ENCODE measurements at places on chromosomes 6 and 20. TPM values are rescaled to one million over a fixed set of nuclear protein-coding genes. Genes with fewer than 3 reads are reported as not detected.

The RAD21L1 gene
- not detected for total RNA-seq

GRCh38 chr20:57786304-57786932 is 76.6 kb upstream of the PMEPA1 start:
- H3K4me3 ChIP-seq: no peak overlapping the region
- no peaks in the 10 kb centered on the region for H3K27me3 ChIP-seq
- H3K4me1 ChIP-seq: no peaks in the 10 kb centered on the region
- DNase-seq: no peak

GRCh38 chr20:58458342-58459057 is 56.7 kb downstream of the APCDD1L start:
- no peaks in the 10 kb centered on the region for H3K36me3 ChIP-seq
- no peaks in the 10 kb centered on the region for H3K4me1 ChIP-seq
- no peak for DNase-seq
- H3K27me3 ChIP-seq: no peaks in the 10 kb centered on the region
- H3K27ac ChIP-seq: no peak overlapping the region
- no peak overlapping the region for H3K4me3 ChIP-seq

The ZSCAN31 gene
- 7.0 TPM for total RNA-seq

The PGC gene
- not detected for total RNA-seq

DNA sequence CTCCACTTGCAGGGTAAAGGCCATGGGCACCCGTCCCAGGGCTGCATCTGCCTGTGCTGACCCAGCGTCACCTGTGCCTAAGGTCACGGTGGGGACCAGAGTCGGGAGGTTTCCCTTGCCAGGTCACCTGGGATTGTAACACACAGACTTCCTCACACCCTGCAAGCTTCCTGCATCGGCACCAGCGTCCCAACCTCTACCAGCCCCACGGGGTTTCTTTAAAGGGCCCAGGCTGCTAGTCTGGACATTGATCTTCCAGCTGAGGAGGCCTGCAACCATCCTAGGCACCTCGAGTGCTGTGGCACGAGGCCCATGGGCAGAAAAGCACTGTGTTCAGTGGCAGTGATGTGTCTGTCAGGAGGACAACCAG is 12.6 kb downstream of the ACSS1 start:
- no peak overlapping the region for H3K27ac ChIP-seq
- DNase-seq: no peak
- H3K36me3 ChIP-seq: no peaks in the 10 kb centered on the region
- H3K27me3 ChIP-seq: no peaks in the 10 kb centered on the region
- no peak overlapping the region for H3K4me3 ChIP-seq

- H3K27me3 ChIP-seq: no peaks in the 10 kb centered on the region
- H3K27ac ChIP-seq: no peak overlapping the region
- no peaks in the 10 kb centered on the region for H3K36me3 ChIP-seq
- no peak overlapping the region for H3K4me3 ChIP-seq
- DNase-seq: no peak
Observed at GRCh38 chr6:15593798-15594197, 69.0 kb downstream of the DTNBP1 start.

- no peak overlapping the region for H3K27ac ChIP-seq
- H3K4me1 ChIP-seq: no peaks in the 10 kb centered on the region
- H3K36me3 ChIP-seq: no peaks in the 10 kb centered on the region
- H3K4me3 ChIP-seq: no peak overlapping the region
- H3K27me3 ChIP-seq: no peaks in the 10 kb centered on the region
Observed at GRCh38 chr20:39745380-39745779, 783.2 kb downstream of the DHX35 start.

The SLC25A27 gene
- total RNA-seq: 7.1 TPM

Measured in colonic mucosa (tissue), 4 donors.